ENCODE measurements at places on chromosomes 3 and 15.

GRCh38 chr3:17153209-17153608 is 268.5 kb downstream of the PLCL2 start:
- no peak for DNase-seq

DNA sequence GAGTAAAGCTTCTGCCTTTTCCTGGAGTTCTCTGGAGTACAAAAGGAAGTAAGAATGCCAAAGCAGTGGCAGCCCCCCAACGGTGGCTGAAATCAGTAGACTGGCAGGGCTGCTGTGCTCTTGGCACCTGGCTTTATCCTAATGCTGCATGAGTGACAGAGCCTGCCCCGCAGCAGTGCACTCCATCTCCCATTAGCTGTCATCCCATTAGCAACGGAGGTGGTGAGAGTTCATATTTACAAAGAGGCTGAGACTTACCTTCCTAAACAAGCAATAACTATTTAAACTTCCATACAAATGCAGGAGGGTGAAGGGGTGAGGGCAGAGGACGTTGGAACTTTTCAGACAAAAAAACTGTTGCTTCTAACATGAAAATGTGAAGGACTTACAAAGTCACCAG is 51.9 kb downstream of the SERPINI1 start:
- DNase-seq = no peak

DNA sequence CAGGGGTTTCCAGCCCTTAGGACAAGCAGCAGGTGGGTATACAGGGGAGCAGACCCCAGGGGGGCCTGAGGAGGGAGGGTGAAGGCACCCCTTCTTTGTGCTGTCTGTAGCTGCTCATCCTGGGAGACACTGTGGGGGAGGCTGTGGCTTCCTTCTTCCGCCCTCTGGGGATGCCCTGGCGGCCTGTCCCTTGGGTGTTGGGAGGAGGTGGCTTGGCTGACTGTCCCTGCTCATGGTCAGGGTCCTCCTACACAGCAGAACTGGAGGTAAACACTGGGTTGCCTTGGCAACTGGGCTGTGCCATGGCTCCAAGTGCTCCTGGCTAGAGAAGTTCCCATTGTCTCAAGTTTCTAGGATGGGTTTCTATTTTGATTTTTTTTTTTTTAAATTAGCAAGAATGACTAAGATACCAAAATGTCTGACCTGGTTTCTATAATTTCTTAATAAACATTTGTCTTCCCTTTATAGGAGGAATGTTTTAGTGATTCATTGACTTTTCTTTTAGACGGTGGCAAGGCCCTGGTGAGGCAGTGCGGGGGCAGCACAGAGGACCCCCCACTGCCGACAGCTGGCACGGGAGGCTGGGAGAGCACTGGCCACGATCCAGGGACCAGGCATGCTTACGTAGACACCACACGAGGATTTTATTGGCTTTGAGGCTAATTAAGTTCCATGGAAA is 12.4 kb downstream of the KLF13 start:
- no peak for DNase-seq

DNA sequence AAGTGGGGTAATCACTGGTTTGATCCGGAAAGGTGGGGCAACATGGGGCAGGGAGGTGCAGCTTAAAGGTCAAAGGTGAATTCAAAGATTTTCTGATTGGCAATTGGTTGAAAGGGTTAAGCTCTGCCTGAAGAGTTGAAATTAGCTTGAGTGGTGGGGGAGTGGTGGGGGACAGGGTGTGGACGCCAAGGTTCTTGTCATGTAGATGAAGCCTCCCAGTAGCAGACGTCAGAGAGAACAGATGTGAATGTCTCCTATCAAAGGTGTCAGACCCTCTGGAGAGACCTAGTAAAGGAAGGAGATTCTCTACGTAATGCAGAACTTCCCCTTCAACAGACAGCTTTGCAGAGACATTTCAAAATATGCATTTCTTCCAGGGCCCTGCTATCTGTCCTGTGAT is 62.8 kb downstream of the ABCC5 start:
- no peak for DNase-seq

- no peak for DNase-seq
Observed at GRCh38 chr3:187967993-187968392, 186.0 kb upstream of the LPP start.

DNA sequence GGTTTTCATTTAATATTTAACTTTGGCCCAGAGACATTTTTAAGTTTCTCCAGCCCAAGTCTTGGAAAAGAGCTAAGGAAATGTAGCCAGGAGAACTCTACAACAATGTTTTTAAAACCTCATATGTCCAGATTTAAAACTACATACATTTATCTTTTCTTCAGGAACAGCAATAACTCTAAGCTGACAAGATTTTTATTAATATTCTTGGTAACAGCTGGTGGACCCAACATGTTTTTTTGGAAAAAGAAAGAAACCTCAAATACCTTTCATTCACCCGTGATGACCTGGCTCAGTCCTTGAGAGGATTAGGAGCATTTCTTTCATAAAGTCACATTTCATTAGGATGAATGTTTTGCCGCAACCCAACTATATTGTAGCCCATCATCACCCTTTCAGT is 50.4 kb upstream of the CMSS1 start:
- DNase-seq = no peak

DNA sequence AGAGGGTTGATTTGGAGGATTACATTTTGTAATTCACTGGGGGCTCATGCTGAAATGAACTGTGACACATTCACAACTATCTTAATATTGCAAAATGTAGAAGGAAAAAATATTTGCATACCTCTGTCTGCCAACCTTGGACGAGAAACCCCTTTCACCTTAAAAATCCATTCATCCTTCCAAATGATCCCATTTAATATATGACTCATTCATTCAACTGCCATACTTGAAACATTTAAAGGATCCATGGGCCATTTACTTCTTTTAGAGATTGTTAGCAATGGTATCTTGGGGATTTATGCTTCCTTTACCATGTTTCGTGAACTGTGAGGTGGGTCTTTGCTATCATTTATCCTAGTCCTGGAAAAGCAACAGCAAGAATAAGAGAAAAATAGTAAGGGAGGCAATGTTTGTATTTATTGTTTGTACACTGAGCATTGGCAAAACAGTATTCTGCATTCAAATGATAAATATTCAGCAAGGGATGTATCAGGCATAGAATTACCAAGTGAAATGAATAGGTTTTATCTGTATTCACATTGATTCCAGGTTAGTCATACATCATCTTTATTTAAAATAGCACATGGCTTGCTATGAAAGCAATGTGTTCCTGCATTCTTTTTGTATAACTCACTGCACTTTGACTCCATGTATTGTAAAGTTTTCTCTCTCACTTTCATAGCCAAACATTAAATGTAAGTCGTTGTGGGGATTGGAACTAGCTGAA is 378.1 kb downstream of the NSUN3 start:
- DNase-seq = no peak
